ENCODE measurements at places on chromosomes 12 and 14. TPM values are rescaled to one million over a fixed set of nuclear protein-coding genes. Genes with fewer than 3 reads are reported as not detected.

The LRRK2 gene
- 21.8 TPM for polyA plus RNA-seq

- no peak for DNase-seq
Measured at GRCh38 chr12:55703901-55704761, 3.6 kb downstream of the ITGA7 start.

GRCh38 chr14:52835122-52835903 lies 43.9 kb upstream of the GNPNAT1 start:
- DNase-seq: no peak

DNA sequence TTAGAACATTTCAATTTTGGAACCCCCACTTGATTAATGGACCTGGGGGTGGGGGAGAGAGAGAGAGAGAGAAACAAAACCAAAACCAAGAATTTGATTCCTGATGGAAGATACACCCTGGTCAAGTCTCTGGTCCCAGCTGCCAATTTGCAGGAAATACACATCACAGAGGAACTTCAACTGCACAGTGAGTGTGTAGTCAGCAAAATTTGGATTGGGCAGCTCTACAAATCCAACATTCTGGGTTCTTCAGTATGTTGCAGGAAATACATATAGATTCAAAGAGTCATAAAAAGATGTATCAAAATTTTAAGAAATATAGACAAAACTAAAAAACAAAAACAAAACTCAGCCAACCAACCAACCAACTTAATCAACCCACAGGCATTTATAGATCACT lies 17.4 kb downstream of the DNAH10 start:
- no peak for DNase-seq

GRCh38 chr14:55255979-55256378 lies 15.2 kb upstream of the FBXO34 start:
- no peak for DNase-seq

DNA sequence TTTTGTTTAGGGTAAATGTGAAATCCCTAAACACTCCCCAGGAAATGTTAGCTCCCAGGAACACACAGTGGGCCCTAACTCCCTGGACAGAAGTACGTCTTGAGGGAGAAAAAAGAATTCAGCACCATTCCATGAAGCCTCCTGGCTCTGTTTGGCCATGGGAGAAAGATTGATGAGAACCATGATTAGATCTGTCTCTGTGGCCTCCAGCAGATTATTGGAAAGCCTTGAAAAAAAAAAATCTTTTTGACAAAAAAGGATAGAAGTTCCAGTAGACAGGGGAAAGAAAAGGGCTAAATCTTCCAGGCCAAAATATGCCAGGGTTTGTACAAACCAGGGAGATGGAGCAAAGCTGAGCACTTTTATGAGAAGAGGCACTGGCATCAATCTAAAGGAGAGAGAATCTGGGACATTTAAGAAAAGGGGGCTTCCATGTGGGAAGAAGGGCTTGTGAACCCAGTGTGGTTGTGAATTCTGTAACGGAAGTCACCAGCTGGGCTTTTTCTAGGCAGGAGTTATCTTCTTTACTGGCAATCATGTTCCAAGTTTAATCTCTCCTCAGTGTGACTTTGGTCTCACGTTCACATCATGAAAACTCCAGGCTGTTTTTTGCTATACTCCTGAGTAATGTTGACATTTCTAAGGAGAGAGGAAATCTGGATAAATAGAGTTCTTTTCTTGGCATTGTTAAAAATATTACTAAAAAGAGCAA lies 426.7 kb downstream of the RAD51B start:
- DNase-seq: no peak

The ETV6 gene
- polyA plus RNA-seq: 14.9 TPM

The AVPR1A gene
- polyA plus RNA-seq: 6.3 TPM

DNA sequence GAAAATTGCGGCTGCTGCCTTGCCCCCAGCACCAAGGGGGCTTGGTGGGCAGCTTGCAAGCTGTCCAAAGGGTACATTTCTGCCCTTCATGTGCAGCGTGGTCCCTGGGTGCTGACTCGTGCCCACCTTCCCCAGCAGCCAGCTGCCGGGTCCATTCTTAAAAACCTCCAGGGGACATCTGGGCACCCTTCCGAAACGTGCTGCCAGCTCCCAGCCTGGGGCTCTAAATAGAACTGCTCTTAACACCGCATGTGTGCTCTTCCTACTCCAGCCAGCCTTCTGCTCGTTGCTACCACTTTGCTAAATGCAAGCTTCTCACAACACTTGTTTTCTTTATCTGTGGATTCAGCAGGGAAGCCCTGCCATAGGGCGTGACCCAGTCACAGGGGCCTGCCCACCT lies 66.0 kb downstream of the RIMBP2 start:
- no peak for DNase-seq

- DNase-seq: no peak
Measured at GRCh38 chr12:47303995-47304560, 224.3 kb upstream of the AMIGO2 start.

GRCh38 chr14:90559811-90560492 lies 163.1 kb downstream of the CALM1 start:
- DNase-seq: no peak

The ST8SIA1 gene
- polyA plus RNA-seq: 5.4 TPM

The ETFBKMT gene
- 3.1 TPM for polyA plus RNA-seq

GRCh38 chr12:18951218-18951617 lies 178.3 kb upstream of the PLEKHA5 start:
- no peak for DNase-seq

DNA sequence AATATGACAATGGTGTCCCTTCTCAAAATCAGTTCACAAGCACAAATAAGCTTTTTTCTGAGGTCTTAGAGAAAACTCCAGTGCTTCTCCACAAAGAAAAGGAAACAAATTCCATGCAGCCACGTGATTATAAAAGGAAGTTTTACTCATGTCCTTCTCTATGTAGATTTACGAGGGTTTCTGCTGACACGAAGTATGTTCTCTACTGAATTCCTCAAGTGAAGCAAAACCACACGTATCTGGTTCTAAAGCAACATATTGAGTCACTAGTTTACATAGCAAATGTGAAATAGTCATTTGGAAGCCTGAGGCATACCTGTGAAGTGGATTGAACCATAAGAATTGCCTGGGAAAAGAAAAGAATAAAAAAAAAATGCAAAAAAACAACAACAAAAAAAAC lies 31.9 kb downstream of the BMP4 start:
- no peak for DNase-seq

DNA sequence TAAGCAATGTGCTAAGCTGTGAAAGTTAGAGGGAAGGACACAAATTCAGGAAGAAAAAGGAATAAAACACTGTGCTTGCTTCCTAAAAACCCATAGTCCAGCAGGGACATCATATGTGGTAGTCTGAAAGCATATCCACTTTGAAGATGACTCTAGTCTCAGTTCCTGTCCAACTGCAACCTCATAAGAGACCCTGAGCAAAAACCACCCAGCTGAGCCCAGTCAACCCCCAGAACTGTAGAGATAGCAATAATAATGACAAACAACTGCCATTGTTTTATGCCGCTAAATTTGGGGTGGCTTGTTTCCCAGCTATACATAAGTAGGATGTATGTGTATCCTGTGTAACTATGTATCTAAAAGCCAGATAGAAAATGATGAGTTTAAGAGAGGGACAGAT lies 3.9 kb upstream of the SERPINA4 start:
- DNase-seq: no peak

GRCh38 chr12:2335513-2335912 lies 282.7 kb downstream of the CACNA1C start:
- no peak for DNase-seq

The CFAP54 gene
- polyA plus RNA-seq: 0.44 TPM

The TMEM233 gene
- 2.2 TPM for polyA plus RNA-seq

The SLC24A4 gene
- 0.11 TPM for polyA plus RNA-seq

GRCh38 chr14:103456167-103456835 lies 66.3 kb downstream of the CKB start:
- DNase-seq: no peak

- DNase-seq: no peak
Measured at GRCh38 chr12:57617942-57618341, 6.7 kb downstream of the ARHGEF25 start.

The HOXC13 gene
- polyA plus RNA-seq: not detected

- peak; percentile 81 for DNase-seq
Measured at GRCh38 chr14:54175298-54175942, 218.8 kb upstream of the BMP4 start.
